ENCODE measurements at places on chromosomes 13 and 19.

DNA sequence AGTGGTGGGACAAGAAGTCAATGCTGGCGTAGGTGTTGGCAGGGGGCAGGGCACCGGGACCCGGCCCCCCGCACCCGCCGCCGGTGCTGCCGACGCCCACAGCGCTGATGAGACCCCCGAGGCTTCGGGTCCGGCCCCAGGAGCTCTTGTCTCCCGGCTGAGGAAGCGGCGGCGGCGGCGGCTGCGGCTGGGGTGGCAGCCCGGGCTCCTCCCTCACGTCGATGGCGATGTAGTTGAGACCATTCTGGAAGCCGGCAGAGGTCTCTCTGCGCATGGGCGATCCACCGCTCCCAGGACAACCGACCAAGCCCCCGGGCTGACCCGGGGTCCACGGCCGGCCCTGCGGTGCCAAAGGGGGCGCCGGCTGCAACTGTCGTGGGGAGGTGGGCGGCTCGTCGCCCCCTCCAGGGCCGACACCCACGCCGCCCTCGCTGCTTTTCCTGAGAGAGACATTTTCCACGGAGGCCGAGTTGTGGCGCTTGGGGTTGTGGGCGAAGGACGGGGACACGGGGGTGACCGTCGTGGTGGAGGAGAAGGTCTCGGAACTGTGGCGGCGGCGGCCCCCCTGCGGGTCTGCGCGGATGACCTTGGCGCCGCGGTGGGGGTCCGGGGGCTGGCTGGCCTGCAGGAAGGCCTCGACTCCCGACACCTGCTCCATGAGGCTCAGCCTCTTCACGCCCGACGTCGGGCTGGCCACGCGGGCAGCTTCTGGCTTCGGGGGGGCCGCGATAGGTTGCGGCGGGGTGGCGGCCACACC lies 4.1 kb downstream of the IRS2 start:
- no peak for DNase-seq

GRCh38 chr19:18284712-18285360 lies 3.4 kb upstream of the JUND start:
- peak; percentile 38 for DNase-seq

GRCh38 chr13:95155504-95155903 lies 145.7 kb downstream of the ABCC4 start:
- DNase-seq: no peak

DNA sequence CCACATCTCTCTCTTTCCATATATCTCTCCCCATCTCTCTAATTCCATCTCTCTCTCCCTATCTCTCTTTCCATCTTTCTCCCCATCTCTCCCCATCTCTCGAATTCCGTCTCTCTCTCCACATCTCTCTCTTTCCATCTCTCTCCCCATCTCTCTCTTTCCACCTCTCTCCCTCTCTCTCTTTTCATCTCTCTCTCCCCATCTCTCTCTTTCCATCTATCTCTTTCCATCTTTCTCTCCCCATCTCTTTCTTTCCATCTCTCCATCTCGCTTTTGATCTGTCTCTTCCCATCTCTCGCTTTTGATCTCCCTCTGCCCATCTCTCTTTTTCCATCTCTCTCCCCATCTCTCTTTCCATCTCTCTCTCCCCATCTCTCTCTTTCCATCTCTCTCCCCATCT lies 25.6 kb downstream of the ADGRE3 start:
- no peak for DNase-seq

DNA sequence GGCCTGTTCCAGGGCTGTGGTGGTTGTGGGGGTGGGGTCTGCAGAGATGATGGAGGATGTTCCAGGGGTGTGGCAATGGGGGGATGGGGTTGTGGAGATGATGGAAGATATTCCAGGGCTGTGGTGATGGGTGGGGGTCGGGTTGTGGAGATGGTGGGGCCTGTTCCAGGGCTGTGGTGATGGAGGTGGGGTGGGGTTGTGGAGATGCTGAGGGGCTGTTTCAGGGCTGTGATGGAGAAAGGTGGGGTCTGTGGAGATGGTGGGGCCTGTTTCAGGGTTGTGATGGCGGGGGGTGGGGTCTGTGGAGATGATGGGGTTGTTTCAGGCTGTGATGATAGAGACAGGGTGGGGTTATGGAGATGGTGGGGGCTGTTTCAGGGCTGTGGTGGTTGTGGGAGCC lies 62.0 kb downstream of the TEX29 start:
- no peak for DNase-seq

DNA sequence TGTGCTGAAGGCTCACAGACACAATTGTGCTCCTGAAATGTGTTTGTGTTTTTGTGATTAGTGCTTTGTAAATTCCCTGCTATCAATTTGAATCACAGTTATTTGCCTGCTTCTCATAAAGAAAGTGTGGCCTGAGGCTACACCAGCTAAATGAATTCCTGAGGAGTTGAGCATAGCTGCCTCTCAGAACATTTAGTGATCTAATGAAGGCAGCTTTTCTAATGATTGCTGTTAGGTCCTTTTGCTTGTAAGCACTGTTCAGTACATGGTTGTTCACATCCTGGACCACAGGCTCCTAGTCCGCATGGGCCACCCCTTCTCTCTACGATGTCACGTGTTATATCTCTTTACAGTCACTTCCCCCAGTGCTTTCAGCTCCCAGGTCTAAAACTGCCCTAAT lies 238.2 kb downstream of the B3GLCT start:
- no peak for DNase-seq

DNA sequence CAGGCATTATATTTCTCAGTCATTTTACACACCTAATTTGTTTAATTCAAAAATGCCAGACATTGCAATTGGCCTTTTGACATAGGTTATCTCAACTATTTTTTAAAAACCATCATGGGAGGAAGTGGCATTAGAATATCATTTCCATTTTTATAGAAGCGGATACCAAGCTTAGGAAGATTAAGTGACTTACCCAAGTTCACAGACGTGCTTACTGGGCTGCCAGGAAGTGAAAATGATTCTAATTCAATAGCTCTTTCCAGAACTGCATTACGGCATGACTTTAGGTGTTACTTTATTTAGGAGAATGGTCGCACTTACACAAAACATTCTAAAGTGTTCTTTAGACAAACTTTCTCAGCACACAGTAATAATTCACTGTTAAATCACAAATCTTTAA lies 231.9 kb downstream of the KLF12 start:
- DNase-seq: no peak

GRCh38 chr13:39452834-39453233 lies 150.2 kb downstream of the LHFPL6 start:
- no peak for DNase-seq

DNA sequence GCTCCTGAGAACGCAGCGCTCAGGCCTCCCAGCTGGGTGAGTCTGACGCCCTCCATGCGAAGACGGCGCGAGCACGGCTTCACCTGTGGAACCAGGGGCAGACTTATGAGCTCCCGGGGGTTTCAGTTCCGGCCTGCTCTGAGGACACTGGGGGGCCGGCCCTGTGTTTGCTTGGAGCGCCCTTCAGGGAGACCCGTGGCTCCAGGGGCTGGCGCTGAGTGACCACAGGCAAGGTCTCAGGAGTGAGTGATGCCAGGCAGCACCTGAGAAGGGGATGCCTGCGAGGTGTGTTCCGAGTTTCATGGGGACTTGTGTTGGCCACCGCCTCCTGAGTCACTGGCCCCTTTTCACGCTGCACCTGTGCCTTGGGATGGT lies 4.5 kb downstream of the MCF2L start:
- no peak for DNase-seq

GRCh38 chr13:94936633-94937032 lies 224.3 kb upstream of the SOX21 start:
- DNase-seq: no peak

DNA sequence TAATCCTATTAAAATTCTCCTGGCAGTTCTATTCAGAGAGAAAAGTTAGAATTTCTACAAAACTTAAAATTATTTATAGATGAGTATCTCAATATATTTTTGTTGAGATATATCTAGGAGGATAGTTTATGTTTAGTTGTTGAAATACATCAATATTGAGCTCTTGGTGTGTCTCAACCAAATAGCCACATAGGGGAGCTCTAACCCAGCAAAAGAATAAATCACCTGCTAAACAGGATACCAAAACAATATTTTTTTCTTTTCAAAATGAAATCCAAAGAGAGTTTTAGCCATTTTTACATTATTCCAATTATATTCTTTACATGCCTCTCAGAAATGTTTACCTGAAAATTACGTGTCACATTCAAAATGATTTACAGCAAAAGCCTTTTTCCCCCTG lies 954.7 kb downstream of the SLITRK6 start:
- peak; percentile 12 for DNase-seq

DNA sequence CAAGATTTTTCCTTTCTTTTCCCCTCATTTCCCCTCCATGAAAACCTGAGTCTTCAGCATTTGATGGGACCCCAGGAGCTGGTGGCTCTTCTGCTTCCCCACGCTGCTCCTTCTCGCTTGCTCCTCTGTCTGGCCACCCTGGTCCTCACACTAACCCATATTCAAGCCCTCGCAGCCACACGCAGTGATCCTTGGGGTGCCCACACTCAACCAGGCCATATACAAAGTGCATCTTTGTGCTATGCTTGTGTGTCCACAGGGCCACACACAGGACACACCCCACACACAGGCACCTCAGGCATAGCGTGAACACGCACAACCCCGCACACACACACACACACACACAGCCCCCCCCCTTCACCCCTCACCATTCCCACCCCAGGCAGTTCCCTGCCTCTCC lies 132.1 kb downstream of the URI1 start:
- DNase-seq: no peak
